Adrenal gland (tissue), 19 donors: ENCODE measurements at places on chromosomes 12 and 14. TPM values are rescaled to one million over a fixed set of nuclear protein-coding genes. Genes with fewer than 3 reads are reported as not detected.

- DNase-seq, result no peak
Observed at GRCh38 chr12:64412459-64412858, 8.3 kb downstream of the XPOT start.

DNA sequence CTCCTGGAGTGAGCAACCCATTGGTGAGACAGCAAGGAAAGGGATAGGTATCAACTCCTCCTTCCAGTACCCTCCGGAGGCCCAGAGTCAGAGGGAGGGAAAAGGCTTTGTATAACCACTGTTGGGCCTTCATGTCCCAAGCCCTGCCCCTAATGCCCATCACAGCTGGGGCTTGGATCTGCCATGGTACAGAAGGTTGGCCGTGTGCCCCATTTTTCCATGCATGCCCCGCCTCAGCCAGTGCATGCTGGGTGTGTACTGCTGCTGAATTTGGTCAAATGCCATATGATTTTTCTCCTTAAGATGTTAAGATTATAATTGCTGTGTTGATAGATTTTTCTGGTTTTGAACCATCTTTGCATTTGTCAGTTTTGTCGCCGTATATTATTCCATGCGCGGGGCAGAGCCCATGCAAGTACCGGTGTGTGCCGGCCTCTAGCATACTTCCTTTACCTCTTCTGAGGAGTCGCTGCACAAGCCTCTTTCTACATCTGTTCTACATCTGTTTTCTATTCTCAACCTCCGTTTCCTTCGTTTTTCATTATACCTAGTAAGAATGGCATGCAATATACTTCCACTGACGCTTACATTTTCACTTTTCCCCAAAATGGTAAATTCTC is 26.6 kb downstream of the PPP2R5C start:
- no peak for DNase-seq

DNA sequence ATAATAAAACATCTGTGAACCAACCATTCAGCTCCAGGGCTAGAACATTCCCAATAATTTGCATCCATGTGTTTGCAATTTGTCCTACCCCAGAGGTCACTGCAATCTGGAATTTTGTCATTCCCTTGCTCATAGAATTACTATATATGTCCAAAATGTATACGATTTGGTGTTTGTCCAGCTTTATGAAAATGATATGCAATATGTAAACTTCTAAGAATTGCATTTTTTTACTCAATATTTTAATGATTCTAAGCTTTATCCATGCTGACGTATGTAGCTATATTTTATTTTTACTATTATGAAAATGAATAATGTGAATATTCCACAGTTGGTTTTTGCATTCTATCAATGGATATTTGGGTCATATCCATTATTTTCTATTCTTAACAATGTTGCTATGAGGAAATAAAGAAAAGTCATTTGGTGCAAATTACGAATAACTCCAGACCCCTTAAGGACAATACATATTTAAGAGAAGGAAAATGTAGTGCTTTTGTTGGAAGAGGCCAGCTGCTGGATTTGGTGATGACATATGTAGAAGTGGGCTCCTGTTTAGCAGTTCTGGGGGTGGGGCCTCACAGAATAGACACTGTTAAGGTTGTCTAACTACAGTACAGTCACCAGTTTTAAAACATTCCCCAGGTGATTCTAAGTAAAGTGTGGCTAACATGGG is 139.4 kb downstream of the SLC38A4 start:
- DNase-seq, result no peak

DNA sequence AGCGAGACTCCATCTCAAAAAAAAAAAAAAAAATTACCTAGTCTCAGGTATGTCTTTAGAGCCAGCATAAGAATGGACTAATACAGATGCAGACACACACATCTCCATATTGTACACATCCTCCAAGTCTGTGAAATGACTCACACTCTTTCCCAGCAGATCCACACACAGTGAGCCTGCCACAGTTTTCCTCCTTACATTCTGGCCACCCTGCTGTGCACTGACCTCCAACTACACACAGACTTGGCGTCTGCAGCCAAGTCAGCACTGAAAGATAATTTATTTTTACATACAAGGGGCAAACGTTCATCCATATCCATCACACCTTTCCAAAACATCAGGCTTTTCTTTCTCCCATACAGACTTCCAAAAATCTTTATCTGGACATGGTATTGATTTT is 115.9 kb downstream of the SLC25A21 start:
- no peak for DNase-seq

GRCh38 chr12:72471806-72472205 is 199.6 kb downstream of the TRHDE start:
- DNase-seq, result no peak

- DNase-seq, result no peak
Observed at GRCh38 chr12:53601296-53601847, 24.8 kb downstream of the ATF7 start.

GRCh38 chr12:54385251-54385914 is 850 bp upstream of the ZNF385A start:
- DNase-seq, result no peak

DNA sequence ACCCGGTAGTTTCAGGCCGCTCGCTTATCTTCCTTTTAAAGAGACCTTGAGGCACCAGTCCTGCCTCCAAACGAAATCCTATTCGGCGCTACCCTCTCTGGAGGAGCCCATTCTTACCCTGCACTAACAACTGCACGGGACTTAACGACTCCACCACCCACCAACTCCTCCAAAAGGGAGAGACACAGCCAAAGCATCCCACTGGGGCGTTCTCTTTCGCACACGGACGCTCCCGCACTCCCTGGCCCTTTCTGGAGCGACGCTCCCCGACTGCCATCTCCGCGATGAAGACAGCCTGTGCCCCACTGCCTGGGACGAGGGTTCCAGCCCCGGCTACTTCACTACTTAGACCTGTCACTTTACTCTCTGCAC is 650 bp downstream of the GALC start:
- DNase-seq, result peak; percentile 60

GRCh38 chr12:78260976-78261375 is 430.3 kb downstream of the NAV3 start:
- DNase-seq, result no peak

DNA sequence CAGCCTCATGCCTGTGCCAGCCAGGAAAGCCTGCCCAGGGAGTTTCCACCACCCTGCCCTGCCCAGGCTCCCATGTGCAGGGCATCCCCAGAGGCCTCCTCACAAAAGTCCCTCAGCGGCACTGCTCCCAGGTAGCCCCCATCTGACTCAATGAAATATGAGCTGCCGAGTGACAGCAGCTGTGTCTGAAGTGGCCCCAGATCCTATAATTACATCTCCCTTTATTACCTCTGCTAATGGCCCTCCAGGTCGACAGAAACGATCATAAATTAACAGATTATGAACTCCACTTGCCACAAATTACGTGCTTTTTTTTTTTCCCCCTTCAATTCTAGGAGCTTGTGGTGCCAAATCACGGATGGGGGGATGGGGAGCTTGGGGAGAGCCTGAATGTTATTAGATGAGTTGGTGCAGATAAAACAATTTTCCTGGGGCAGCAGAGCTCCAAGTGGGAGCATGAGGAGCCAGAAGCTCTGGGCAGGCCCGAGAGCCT is 110.4 kb downstream of the ESRRB start:
- no peak for DNase-seq

DNA sequence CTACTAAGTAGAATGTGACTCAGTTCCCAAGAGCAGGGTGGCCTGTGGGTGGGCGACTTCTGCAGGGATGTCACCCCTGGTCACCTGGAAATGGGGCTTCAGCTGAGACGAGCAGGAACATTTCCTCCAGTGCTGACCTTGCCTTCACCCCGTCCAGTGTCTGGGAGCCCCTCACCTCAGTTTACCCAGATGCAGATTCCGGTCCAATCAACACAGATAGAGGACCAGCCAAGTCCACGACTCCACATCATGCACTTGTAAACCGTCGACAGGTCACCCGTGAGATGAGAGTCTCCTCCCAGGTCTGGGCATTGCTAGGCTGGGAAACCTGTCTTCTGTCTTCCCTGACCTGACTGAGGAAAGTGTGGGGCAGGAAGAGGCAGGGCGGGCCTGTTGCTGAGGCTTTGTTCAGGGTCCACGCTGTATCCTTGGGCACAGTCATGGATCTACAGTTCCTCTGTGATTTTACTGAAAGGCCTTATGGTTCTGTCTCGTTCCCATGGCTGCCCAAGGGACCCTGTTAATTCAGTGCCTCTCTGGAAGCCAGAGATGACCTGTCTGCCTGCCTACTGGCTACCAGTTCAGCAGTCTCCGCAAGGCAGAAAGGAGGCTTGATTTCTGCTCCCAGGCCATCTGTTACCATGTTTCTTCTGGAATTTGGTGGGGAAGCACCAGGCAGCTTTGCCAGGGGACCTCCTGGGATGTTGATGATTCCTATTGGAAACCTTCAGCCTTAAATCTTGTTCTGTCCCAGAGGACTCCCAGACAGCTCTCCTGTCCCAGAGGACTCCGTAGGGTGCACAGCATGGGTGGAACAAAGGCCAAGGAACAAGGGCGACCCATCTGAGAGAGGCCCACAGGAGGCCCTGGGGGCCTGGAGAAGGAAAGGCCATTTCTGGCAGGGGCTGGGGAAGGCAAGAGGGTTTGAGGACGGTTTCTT is 288.5 kb upstream of the RTL1 start:
- peak; percentile 14 for DNase-seq

GRCh38 chr12:53346491-53346890 is 10.3 kb upstream of the SP7 start:
- DNase-seq, result no peak

DNA sequence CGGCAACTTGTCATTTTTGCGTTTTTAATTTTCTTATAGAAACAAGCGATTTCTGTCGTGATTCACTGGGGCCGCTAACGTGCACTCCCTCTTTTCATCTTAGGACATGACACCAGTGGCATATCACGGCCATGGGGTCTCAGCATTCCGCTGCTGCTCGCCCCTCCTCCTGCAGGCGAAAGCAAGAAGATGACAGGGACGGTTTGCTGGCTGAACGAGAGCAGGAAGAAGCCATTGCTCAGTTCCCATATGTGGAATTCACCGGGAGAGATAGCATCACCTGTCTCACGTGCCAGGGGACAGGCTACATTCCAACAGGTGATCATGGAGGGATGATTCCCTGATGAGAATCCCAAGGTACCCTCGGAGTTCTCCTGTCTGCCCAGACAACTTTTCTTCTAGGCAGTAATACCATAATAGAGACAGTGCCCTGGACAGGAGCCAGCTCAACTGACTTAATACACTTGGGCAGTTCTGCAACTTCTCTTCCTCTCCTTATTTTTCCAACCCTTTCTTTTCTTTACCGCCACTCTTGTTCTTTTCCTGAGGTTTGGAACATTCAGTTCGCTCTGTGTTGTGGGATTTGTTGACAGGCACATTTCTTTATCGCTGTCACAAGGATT is 821 bp downstream of the TMEM106C start:
- peak; percentile 58 for DNase-seq

GRCh38 chr14:95485222-95485819 is 31.1 kb downstream of the SYNE3 start:
- DNase-seq, result no peak

GRCh38 chr12:124363353-124363965 is 68.6 kb downstream of the RFLNA start:
- no peak for DNase-seq

GRCh38 chr14:102768223-102769048 is 8.8 kb upstream of the TRAF3 start:
- peak; percentile 38 for DNase-seq

DNA sequence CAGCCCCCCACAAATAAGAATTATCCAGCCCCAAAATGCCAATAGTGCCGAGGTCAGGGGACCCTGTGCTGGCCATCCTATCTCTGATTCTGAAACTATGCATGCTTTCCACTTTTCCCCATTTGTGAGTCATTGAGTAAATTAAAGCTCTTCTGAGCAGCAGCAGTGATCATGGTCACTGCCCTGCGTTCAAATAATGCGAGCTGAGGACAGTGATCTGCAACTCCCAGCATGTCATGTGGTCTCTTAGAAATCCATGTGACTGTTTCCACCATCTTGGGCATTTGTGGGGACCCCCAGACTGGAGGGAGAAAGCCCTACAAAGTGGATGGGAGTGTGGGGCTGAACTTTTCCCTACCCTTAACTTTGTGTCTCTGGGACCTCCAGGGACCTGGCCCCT is 53.8 kb downstream of the C14orf132 start:
- no peak for DNase-seq

- DNase-seq, result no peak
Observed at GRCh38 chr14:71135911-71136310, 228.7 kb downstream of the PCNX1 start.

DNA sequence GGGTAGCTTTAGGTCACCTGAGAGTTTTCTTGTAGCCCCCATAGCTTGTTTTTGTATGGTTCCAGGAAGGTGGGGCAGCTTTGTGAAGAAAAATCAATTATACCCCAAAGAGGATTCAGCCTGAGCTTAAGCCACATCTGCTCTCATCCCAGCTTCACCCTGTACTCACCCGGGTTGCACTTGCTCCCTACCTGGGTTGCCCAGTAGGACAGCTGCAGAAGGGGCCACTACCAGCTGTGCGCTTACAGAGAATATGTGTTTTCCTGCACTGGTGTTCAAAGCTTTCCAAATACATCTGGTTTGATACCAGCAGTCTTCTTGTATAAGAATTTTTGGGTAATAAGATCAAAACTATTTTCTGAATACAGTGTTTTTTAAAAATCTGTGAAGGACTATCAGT is 3.0 kb upstream of the SLC38A1 start:
- DNase-seq, result no peak

DNA sequence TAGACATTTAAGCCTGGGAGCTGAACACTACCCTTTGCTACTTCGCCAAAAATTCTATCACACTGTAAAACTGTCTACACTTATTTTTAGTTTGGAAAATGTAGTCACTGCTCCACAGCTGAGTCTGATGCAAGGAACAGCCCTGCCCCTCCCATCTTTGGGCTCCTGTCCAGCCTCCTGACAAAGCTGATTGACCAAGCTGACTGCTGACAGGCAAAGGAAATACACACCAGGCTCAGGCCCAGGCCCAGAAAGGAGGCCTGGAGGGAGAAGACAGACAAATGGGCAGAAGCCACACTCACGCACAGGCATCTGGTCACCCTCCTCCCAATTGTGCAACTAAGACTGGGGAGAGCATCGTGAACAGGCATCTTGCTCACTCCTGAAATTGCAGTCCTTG is 55.3 kb downstream of the ISCA2 start:
- DNase-seq, result no peak

DNA sequence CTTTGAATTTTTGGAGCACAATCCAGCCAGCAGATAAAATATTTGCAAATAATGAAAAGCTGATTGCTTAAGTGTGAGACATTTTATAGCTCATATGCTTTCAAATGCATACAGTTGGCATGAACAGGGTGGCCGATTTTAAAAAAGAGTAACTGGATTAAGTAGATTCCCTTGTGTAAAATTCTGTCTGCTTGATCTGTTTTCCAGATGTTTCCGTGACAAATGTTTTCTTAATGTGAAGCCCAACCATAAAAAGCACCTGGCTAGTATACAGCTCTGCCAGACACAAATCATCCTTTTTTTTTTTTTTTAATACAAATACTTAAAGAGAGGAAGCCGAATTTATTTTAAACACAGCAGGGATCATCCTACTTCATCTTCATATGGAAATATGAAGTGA is 440.7 kb downstream of the CCER1 start:
- no peak for DNase-seq

- DNase-seq, result no peak
Observed at GRCh38 chr12:24791622-24792021, 157.3 kb downstream of the BCAT1 start.

GRCh38 chr12:76764856-76765255 is 941 bp downstream of the ZDHHC17 start:
- DNase-seq, result peak; percentile 56

Gene FGF23
- total RNA-seq, result 0.58 TPM

Gene OTX2
- total RNA-seq, result not detected

Gene RFC5
- total RNA-seq, result 6.2 TPM

Gene KRT74
- total RNA-seq, result not detected

Gene DPPA3
- not detected for total RNA-seq

Gene ENDOU
- 0.18 TPM for total RNA-seq

Gene WSCD2
- 1.3 TPM for total RNA-seq

Gene ACTR10
- 49.0 TPM for total RNA-seq

Gene COX8C
- not detected for total RNA-seq

Gene CAPS2
- 12.2 TPM for total RNA-seq

Gene PAX9
- not detected for total RNA-seq

Gene TMEM132D
- not detected for total RNA-seq
